Neural crest cell (in vitro differentiated cells): ENCODE measurements at places on chromosomes 2 and 18.
A peak's percentile ranks its signal among the peaks of the same experiment; 100 is the strongest.

- no peak for DNase-seq
Measured at GRCh38 chr2:6384341-6384740, 481.4 kb downstream of the CMPK2 start.

DNA sequence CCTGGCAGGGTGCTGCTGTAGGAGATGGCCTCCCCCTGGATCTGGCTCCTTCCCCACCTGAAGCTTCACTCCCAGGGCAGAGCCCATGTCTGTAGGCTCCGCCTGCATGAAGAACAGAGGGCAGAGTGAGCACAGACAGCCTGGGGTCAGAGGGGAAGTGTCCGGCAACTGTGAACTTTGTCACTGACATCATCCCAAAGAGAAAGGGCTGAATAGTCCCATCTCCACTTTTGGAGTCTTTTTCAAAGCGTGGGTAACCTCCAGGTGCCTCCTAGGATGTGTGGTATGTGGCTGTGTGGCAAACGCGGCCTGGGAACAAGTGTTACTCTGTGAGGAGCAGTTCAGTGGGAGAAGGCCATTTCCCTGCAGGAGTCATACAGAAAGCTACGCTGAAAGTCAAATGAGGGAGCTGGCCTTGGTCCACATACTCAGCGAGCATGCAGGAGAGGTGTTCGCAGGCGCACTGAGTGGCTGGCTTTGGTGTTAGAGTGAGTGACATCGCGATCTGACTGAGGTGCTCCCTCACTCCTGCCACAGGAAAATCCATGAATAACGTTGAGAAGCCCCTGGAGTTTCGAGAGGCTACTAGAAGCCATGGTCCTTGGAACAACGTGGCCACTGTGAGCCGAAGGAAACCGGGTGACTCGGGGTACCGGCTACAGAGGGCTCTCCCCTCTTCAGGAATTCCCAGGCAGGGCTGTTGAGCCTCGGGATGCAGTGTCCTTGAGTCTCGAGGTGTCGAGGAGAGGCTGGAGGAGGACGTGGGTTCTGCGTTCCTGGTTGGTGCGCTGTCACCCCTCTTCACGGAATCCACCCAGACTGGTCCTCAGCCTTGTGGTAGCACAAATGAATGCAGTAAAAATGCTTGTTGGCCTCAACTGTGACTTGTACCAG is 54.7 kb downstream of the CABLES1 start:
- no peak for DNase-seq

DNA sequence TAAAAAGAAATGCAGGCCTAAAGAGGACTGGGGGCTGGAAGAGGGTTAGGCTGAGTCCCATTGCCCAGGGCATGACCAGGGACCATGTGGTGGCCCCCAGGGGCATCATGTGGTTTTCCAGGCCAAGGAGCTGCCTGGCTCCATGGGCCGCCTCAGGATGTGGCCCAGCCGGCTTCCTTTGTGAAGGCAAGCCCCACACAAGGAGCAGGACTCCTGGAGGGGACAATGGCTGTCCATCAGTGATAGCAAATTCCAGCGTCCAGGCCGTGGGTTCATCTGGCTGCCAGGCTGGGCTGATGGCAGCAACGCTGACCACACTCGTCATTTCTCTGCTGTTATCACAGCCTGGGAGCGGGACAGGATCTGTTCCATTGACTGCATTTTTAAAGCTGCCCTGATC is 82.5 kb downstream of the GBX2 start:
- DNase-seq, result peak; percentile 19

DNA sequence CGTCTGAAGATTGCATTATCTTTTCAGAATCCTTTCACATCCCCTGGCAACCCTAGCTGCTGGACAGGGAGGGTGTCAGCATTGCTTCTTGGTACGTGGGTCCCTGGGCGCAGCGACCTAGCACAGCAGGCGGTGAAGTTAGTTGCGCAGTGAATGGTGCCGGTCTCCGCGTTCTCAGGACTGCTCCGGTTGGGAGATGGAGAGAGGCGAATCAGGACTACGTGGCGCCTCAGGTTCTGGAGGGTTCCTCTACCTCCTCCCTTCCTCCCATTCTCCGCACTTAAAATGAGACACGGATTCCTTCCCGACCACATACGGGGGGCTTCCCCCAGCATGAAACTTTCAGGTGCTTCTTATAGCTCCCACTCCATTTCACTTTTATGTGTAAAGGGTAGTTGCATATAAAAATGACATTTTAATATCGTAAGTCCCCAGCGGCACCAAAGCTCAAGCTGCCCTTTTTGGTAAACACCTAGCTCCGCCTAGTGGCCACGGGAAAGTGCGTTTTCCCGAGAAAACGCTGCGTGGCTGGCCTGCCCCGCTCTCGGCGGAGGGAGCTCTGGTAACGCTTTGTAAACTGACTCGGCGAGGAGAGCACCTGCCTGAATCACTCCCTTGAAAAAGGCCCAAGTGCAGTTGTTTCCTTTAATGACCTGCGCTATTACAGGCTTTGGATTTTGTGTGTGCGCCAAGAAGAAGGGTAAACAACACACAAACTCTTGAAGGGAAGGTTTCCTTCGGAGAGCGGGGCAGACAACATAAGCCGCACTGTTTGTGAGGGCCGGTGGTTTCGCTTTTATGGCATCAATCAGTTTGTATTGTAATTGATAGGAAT is 32.9 kb upstream of the INHBB start:
- peak; percentile 73 for DNase-seq

- no peak for DNase-seq
Measured at GRCh38 chr2:160321006-160321405, 120.9 kb upstream of the ITGB6 start.

- DNase-seq, result no peak
Measured at GRCh38 chr2:159658881-159659873, 42.8 kb upstream of the BAZ2B start.

DNA sequence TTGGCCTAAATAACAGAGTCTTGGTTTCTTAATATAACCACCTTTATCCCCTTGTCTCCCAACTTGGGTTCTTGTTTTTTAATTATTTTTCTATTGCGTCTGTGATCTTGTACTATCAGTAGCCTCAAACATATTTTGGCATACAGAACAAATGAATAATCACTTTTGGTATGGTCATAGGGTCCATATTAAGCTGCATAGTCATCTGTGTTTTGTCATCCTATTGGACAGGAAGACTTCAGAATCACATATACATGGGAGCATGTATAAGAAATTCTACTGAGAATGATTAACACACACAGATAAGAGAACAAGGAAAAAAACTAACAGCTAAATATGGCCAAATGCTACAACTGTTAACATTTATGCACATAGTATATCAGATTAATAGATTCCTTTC is 126.0 kb downstream of the MEP1B start:
- DNase-seq, result no peak

GRCh38 chr2:69477627-69478026 is 40.4 kb upstream of the NFU1 start:
- DNase-seq, result no peak

DNA sequence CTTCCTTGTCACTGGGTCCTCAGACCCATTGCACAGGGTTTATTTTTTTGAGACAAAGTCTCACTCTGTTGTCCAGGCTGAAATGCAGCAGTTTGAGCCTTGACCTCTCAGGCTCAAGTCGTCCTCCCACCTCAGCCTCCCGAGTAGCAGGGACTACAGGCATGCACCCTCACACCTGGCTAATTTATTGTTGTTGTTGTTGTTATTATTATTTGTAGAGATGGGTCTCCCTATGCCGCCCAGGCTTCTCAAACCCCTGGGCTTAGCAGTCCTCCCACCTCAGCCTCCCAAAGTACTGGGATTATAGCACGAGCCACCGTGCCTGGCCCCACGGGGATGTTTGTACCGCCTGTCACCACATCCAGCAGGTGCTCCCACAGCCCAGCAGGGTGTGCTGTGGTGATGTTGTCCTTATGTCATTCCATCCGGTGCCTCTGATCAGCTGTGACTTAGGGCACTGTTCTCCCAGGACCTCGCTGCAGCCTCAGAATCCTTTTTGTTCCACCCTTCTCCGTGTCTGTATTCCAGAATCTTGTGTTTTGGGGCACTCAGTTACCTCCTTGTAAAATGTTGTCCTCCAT is 182.3 kb downstream of the INO80D start:
- DNase-seq, result no peak

- DNase-seq, result no peak
Measured at GRCh38 chr2:152031747-152032306, 67.0 kb downstream of the CACNB4 start.

- DNase-seq, result no peak
Measured at GRCh38 chr2:109457366-109457765, 156.4 kb downstream of the SEPTIN10 start.

DNA sequence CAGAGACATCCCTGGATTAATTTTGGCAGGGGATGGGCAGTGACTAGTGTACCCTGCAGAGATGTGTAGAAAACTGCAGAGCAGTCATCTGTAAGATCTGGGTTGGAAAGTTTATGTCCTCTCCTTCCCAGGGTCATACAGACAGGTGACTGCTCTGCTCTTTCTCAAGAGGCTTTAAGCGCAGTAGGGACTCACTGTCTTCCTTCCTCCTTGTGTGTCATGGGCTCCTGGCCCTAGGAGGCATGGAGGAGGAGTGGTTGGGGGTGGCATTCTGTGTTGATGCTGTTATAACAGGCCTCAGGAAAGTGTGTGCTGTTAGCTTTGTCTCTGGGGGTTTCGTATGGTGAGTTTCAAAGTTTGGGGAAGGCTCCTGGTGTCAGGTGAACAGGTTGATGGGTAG is 130.5 kb upstream of the MGAT5 start:
- DNase-seq, result no peak

- DNase-seq, result no peak
Measured at GRCh38 chr2:207073801-207074678, 91.7 kb downstream of the KLF7 start.

DNA sequence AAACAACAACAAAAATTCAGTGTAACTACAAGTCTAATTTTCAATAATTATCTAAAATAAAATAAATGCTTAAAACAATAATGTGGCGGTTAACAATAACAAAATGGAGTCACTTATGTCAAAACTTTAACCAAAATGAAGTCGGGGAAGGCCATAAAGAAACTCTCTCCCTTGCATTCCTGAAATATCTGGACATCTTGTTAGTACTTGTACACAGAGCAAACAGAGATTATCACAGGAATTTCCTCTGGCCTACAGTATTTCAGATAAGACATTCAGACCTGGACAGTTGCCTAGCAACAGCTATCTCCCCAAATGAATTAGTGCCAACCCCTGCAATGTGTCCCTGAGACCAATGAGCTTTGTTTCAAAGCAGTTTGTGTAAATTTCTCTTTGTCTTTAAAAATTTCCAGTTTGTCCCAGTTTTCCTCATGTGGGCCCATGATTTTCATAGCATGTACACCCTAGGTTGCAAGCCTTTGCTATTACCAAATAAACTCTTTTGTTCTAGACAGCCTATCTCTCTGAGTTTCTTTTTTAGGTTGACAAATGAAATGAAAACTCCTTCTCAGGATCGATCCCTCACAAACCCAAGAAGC is 68.6 kb downstream of the EXOC6B start:
- no peak for DNase-seq

GRCh38 chr2:32212295-32212694 is 46.6 kb downstream of the SLC30A6 start:
- no peak for DNase-seq

DNA sequence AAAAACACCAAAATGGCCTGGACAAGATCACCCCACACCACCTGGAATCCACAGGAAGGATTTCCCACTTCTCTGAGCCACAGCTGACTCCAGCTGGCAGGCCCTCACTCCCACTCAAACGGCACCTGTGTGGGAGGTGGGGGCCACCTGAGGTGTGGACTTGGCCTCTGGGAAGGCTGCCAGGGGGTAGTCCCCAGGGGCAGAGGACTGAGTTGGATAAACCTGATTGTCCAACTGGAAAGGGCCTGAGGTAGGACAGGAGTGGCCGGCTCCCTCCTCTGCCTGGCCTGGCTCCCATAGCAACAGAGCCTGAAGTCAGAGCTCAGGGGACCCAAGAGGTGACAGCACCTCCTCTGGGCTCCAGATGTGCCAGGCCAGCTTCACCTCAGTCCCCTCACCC is 300.2 kb downstream of the CELF4 start:
- no peak for DNase-seq
